ENCODE measurements at places on chromosomes 4 and X.

GRCh38 chr4:1045595-1046201 is 34.3 kb downstream of the FGFRL1 start:
- no peak for DNase-seq

DNA sequence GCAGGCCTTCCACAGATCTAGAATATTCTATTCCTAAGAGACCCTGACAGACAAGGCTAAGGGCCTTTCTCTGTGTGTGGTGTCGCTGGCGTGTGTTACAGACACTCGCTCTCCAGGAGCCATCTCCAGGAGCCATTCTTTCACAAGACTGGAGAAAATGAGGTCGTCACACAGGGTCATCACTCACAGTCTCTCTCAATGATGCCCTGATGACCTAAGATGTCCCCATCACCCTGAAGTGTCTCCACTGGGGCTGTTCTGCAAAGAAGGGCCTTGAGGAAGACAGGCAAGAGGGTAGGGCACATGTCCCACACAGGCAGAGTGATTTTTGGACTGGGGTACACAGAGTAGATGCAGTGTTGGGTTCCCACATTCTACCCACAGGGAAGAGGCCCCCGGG is 34.7 kb downstream of the ZFYVE28 start:
- no peak for DNase-seq

GRCh38 chr4:23504083-23504482 is 385.8 kb downstream of the PPARGC1A start:
- DNase-seq: no peak

- DNase-seq: no peak
These were observed 53.3 kb upstream of the LAS1L start for GRCh38 chrX:65587616-65588526.

DNA sequence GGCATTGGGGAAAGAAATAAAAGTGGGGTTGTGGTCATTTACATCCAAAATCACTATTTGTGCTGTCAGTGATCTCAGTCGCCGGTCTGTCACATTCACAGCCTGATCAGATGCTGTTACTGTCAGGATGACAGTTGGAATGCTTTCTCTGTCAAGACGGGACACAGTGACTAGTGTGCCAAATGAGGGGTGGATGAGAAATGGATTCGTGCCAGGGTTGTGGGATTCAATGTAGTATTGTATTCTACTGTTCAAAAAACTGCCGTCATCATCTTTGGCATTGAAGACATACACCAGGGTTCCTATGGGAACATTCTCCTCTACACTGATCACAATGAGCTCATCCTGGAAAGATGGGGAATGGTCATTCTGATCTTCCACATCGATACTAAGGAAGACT is 171.1 kb downstream of the DCHS2 start:
- no peak for DNase-seq

GRCh38 chrX:44178274-44179053 is 165.0 kb downstream of the EFHC2 start:
- DNase-seq: no peak

DNA sequence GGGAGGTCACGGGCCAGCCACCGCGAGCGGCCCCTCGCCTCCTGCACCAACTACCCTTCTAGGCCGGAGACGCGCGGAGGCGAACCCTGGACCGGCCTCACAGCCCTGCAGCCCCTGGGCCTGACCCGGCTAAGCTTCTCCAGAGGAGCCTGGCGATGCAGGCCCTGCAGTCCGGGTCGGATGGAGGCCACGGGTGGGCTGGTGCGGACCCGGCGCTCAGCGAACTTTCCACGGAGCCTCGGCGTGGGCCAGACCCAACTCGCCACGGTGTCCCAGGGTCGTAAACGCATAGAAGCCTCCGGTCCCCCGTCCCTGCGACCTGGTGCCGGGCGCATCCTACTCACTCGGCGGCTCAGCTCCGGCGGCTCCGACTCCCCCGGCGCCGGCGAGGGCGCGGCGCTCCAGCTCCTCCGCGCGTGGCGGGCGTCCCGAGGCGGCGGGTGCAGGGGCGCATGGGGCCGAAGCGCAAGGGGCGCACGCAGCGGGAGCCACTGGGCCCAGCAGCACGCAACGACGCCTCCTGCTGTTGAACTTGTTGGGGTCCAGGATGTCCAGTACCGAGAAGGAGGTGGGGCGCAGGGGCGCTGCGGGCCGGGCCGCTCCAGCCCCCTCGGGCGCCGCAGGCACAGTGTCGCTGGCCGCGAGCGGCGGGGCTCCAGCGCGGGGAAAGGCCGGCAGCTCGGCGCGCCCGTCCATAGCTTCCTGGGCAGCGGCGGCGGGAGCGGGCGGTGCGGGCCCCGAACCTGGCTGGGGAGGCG is 427 bp downstream of the NKX1-1 start:
- no peak for DNase-seq
